T-cell (primary cell): ENCODE measurements at places on chromosomes 3 and 15. TPM values are rescaled to one million over a fixed set of nuclear protein-coding genes. Genes with fewer than 3 reads are reported as not detected.

The GATM gene
- total RNA-seq = 0.49 TPM

The CCRL2 gene
- 2.0 TPM for total RNA-seq

The CPLX3 gene
- total RNA-seq = 0.26 TPM

The CD80 gene
- total RNA-seq = 1.5 TPM

The DPPA4 gene
- 2.0 TPM for total RNA-seq

DNA sequence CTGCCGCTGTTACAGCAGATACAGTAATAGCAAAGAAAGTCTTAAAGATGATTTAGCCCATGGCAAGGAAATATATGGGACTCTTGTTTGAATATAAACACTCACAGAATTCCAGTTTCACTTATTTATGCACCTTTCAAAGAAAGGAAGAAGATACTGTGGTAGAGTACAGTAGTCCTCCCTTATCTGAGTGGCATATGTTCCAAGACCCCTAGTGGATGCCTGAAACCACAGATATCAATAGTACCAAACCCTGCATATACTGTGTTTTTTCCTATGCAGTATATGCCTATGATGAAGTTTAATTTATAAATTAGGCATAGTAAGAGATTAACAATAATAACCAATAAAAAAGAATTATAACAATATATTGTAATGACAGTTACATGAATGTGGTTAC lies 8.2 kb downstream of the MAP2K1 start:
- no peak for DNase-seq
- peaks cover 6% of the 10 kb centered on the region for H3K36me3 ChIP-seq
- H3K27ac ChIP-seq = no peak overlapping the region

DNA sequence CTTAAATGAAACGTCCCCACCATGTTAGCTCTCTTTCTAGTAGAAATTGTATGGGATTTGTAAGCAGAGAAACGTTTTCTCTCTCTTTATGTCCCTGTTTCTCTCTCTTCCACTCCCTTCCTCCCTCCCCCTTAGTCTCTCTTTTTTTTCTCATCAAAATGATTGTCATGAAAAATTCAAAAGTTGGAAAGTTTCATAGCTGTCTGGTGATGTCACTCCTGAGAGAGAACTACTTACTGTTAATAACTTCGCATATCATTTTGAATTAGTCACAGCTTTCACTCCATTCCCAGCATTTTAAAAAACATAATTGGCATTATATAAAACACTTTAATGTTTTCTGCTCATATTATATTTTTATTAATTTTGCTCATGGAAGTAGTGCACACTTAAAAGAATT lies 331.1 kb downstream of the C3orf38 start:
- no peak overlapping the region for H3K27ac ChIP-seq
- no peaks in the 10 kb centered on the region for H3K4me1 ChIP-seq
- H3K27me3 ChIP-seq = no peaks in the 10 kb centered on the region
- no peak for DNase-seq

DNA sequence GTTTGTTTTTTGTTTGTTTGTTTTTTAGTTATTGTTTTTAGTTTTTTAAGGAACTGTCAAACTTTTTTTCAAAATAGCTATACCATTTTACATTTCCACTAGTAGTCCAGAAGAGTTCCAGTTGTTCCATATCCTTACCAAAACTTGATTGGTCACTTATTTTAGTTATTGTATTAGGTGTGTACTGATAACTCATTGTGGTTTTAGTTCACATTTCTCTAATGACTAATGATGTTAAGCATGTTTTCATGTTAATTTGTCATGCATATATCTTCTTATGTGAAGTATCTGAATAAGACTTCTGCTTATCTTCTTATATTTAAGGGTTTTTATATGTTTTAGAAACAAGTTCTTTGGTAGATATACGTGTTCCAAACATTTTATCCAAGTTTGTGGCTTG lies 89.5 kb downstream of the CD200R1L start:
- no peaks in the 10 kb centered on the region for H3K36me3 ChIP-seq
- no peak for DNase-seq
- no peaks in the 10 kb centered on the region for H3K27me3 ChIP-seq
- H3K4me1 ChIP-seq = no peaks in the 10 kb centered on the region
- no peak overlapping the region for H3K4me3 ChIP-seq

- H3K4me1 ChIP-seq = peaks cover 15% of the 10 kb centered on the region
- no peaks in the 10 kb centered on the region for H3K36me3 ChIP-seq
- DNase-seq = no peak
- peaks cover 52% of the 10 kb centered on the region for H3K27me3 ChIP-seq
- H3K27ac ChIP-seq = no peak overlapping the region
Measured at GRCh38 chr15:61835496-61836106, 224.6 kb downstream of the VPS13C start.

DNA sequence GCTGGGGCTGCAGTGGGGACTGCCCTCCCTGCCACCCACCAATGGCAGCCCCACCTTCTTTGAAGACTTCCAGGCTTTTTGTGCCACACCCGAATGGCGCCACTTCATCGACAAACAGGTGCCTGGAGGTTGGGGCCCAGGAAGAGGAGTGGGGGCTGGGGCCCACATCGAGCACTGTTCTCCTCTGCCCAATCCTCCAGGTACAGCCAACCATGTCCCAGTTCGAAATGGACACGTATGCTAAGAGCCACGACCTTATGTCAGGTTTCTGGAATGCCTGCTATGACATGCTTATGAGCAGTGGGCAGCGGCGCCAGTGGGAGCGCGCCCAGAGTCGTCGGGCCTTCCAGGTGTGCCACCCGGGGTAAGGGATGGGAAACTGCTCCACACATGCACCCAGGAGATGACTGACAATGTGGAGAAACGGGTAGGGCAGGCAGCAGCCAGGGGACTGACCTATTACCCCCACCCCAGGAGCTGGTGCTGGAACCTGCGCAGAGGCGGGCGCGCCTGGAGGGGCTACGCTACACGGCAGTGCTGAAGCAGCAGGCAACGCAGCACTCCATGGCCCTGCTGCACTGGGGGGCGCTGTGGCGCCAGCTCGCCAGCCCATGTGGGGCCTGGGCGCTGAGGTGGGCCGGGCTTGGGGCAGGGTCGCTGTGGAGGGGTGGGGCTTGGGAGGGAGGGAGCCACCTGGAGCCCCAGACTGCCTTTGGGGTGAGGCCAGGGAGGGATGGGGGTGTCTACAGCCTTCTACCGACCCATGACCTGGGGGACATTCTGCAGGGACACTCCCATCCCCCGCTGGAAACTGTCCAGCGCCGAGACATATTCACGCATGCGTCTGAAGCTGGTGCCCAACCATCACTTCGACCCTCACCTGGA lies 22.9 kb downstream of the NBEAL2 start:
- no peak overlapping the region for H3K27ac ChIP-seq
- H3K4me1 ChIP-seq = no peaks in the 10 kb centered on the region
- H3K27me3 ChIP-seq = no peaks in the 10 kb centered on the region
- no peak for DNase-seq
- H3K36me3 ChIP-seq = peaks cover 37% of the 10 kb centered on the region

DNA sequence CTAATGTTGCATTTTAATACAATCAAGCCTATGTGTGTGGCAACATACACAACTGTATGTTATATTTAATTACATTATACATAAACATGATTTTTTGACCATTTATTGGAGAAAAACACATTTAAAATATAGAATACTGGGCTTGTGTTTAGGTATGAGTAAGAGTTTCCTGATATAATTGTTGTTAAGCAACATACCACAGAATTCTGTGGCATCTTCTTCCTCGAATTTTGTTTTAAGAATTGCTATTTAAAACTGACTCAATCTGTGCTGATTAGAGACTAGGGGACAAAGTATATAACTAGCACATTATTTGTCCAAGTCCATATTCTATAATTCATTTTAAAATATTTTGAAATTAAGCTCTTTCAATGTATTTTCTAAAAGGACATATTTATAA lies 376.8 kb upstream of the THBS1 start:
- H3K27me3 ChIP-seq = no peaks in the 10 kb centered on the region
- H3K4me1 ChIP-seq = no peaks in the 10 kb centered on the region
- no peak for DNase-seq
- no peak overlapping the region for H3K27ac ChIP-seq

- H3K27me3 ChIP-seq = no peaks in the 10 kb centered on the region
- H3K36me3 ChIP-seq = no peaks in the 10 kb centered on the region
- H3K4me1 ChIP-seq = peaks cover 1% of the 10 kb centered on the region
- no peak overlapping the region for H3K27ac ChIP-seq
- H3K4me3 ChIP-seq = no peak overlapping the region
Measured at GRCh38 chr3:153242896-153243295, 80.9 kb downstream of the RAP2B start.

- H3K4me3 ChIP-seq = no peak overlapping the region
- no peaks in the 10 kb centered on the region for H3K36me3 ChIP-seq
- H3K27me3 ChIP-seq = no peaks in the 10 kb centered on the region
- DNase-seq = no peak
Measured at GRCh38 chr3:150077107-150077506, 106.4 kb upstream of the PFN2 start.

- H3K27ac ChIP-seq = no peak overlapping the region
- peaks cover 3% of the 10 kb centered on the region for H3K27me3 ChIP-seq
- no peak for DNase-seq
- no peaks in the 10 kb centered on the region for H3K36me3 ChIP-seq
- no peaks in the 10 kb centered on the region for H3K4me1 ChIP-seq
- H3K4me3 ChIP-seq = no peak overlapping the region
Measured at GRCh38 chr15:69998541-69999391, 99.0 kb downstream of the TLE3 start.

DNA sequence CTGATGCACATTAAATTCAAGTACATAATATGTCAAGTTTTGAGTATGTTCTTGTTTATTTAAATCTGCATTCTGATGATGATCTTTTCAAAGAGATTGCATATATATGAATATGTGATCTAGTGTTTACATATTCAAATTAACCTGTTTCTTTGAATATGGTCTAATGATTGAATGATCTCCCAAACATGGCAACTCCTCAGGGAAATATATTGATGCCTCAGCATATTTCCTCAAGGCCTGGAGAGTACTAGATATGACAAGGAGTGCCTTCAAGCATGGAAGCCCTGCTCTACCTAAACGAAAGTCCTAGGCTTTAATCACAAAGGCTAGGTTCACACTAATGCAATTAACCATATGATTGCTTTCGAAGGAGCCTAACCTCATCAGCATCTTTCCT lies 532.8 kb downstream of the ZIC1 start:
- no peak for DNase-seq
- H3K4me1 ChIP-seq = no peaks in the 10 kb centered on the region
- H3K36me3 ChIP-seq = no peaks in the 10 kb centered on the region
- no peaks in the 10 kb centered on the region for H3K27me3 ChIP-seq
- no peak overlapping the region for H3K4me3 ChIP-seq

GRCh38 chr3:174215456-174215855 lies 643.7 kb upstream of the NAALADL2 start:
- no peak for DNase-seq
- H3K27ac ChIP-seq = no peak overlapping the region
- H3K36me3 ChIP-seq = no peaks in the 10 kb centered on the region

DNA sequence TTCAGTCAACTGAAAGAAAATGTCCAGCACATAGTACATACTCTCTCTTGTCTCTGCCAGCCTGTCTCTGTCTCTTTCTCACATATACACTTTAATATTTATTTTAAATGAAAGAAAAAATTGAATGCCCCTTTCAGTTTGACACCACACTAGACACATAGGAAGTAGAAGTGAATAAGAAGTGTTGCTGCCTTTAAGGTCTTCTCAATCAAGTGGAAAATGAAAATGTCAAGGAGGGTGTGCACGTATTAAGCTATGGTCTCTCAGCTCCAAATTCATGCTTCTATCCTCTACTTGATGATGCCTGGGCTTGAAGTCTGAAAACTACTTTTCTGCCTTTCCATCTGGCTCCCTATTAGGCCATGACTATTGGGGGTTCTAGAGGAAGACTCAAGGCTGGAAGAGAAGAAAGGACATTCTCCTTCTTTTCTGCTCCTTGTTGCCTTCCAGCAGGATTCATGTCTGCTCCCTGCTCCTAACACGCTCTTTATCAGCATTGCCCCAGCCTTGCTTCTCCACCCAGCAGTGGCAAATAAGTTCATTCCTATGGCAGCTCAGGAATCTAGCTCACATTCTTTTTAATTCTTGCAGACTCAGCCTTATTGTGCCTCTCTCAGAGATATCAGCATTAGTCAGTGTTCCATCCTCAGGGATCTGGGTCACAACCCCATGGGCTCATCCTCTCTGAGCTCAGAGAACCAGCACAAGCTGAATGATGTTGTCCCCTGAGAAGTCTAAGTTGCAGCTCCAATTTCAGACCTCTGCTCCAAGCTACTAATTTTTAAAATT lies 609.1 kb upstream of the GRM7 start:
- H3K36me3 ChIP-seq = no peaks in the 10 kb centered on the region
- no peak for DNase-seq
- H3K4me1 ChIP-seq = no peaks in the 10 kb centered on the region
- H3K4me3 ChIP-seq = no peak overlapping the region
- no peaks in the 10 kb centered on the region for H3K27me3 ChIP-seq

DNA sequence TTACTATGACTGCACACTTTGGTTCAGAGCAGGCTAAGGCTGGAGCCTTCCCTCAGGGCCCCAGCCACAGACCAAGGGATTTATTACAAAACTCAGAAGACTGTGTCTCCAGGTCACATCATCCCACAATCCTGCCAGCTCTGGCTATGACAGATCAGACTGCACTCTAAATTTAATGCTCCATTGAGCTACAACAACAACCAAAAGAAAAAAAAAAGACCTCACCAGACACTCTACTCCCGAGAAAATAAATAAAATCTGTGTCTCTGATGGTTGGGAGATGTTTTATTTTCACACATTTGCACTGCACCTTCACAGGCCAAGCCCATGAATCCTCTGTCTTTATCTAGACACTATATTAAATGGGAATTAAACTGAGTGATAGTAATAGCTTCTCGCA lies 50.8 kb upstream of the CTNNB1 start:
- no peak overlapping the region for H3K27ac ChIP-seq
- H3K36me3 ChIP-seq = no peaks in the 10 kb centered on the region
- no peaks in the 10 kb centered on the region for H3K27me3 ChIP-seq
- no peaks in the 10 kb centered on the region for H3K4me1 ChIP-seq

GRCh38 chr15:39786447-39787056 lies 3.9 kb upstream of the FSIP1 start:
- H3K27me3 ChIP-seq = no peaks in the 10 kb centered on the region
- no peak overlapping the region for H3K4me3 ChIP-seq
- DNase-seq = no peak
- H3K36me3 ChIP-seq = no peaks in the 10 kb centered on the region

DNA sequence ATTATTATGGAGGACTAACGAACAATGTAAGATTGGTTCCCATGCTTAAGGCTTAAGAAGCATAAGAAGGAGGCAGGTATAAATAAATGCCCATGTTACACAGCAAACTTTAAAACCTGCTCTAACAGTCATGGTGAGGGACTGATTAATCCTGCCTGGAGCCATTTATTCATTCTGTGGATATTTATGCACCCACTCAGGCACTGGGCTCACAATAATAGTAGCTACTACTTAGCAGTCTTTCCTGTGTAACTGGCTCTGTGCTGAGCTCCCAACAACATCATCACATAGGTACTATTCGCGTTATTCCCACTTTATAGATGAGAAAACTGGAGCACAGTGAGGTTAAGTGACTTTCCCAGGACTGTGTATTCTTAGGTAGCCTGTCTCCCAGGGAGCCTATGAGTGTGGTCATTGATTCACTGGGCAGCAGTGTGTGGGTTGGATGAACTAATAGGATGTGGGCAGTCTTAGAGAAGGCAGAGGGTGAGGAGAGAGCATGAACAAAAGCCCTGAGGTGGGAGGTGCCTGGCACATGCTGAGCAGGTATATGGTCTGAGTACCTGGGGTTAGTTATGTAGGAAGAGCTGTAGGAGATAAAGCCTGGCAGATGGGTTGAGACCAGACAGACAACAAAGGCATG lies 44.1 kb upstream of the UMPS start:
- DNase-seq = no peak
- H3K27ac ChIP-seq = no peak overlapping the region
- peaks cover 17% of the 10 kb centered on the region for H3K27me3 ChIP-seq
- H3K4me3 ChIP-seq = no peak overlapping the region
- H3K4me1 ChIP-seq = no peaks in the 10 kb centered on the region
